ENCODE measurements at places on chromosomes 3 and 15.

DNA sequence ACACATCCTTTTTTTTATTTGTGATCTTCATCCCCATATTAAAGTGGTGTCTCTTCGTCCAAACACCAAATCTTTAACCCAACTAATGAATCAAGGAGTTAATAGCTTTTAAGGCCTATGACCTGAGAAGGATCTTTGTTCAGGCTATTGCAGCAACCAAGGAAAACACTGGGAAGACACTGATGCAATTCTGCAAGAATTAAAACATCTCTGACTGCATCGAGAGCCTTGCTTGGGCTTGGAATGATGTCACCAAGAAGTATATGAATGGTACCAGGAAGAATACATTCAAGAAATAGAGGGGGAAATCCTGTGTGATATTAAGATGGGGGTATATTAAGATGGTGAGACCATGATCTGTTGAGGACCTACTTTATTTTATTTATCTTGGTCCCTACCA lies 214.2 kb upstream of the ARL6 start:
- no peak for DNase-seq

DNA sequence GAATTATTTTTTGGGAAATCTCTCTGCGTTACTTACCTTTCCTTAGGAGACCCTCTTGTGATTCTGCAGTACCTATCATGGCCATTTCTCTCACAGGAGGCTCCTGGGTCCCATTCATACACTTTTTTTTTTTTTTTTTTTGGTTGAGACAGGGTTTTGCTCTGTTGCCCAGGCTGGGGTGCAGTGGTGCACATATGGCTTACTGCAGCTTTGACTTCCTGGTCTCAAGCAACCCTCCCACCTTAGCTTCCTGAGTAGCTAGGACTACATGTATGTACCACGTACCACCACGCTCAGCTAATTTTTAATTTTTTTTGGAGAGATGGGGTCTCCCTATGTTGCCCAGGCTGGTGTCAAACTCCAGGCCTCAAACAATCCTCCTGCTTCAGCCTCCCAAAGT lies 36.1 kb downstream of the TRAK1 start:
- no peak for DNase-seq

DNA sequence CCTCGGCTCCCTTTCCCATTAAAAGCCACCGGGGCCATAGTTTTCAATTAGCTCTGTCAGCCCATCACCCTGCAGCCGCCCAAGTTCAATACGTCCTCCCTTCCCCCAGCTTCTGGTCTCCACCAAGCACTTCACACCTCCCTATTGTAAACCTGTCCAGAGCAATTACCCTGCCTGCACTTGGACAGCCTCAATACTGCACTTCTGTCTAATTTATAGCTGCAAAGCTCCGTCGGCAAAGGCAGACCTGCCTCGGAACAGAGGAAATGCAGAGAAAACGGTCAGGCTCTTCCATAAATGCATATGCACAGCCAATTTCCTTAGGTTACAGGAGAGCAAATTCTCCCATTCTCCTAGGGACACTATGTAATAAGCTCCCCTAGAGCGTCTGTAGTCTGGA lies 21.9 kb downstream of the LRIG1 start:
- DNase-seq: peak; percentile 10

GRCh38 chr3:55807210-55807609 lies 320.1 kb upstream of the WNT5A start:
- DNase-seq: no peak

GRCh38 chr3:195250473-195251251 lies 20.3 kb downstream of the XXYLT1 start:
- DNase-seq: peak; percentile 65

DNA sequence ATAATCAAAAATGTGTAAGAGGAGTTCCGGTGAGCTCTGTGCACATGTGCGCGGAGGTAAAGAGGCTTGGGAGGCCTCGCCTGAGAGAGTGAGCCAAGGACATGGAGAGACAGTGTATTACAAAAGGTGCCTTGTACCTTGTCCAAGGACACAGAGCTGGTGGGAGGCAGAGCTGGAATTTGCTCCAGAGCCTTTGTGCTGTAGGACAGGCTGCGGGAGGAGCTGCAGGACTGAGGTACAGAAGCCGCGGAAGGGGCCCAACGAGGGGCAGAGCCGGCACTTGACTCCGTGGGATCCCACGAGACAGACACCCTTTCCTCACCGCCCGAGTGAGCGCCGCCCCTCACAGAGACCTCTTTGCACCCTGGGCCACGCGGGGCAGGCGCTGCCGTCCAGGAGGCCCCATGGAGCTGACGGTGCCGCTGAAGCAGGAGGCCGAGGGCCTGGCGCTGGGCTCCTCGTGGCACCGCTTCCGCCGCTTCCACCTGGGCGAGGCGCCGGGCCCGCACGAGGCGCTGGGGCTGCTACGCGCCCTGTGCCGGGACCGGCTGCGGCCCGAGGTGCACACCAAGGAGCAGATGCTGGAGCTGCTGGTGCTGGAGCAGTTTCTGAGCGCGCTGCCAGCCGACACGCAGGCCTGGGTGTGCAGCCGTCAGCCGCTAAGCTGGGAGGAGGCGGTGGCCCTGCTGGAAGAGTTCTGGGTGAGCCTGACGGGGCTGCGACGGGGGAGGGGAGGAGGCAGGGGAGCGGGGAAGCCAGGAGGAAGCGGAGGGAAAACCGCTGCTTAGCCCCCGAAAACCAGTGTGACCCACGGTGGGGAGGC lies 68.7 kb downstream of the SLTM start:
- DNase-seq: no peak

Data from NCI-H2081 (cell line).